ENCODE measurements at places on chromosomes 12 and 14.

DNA sequence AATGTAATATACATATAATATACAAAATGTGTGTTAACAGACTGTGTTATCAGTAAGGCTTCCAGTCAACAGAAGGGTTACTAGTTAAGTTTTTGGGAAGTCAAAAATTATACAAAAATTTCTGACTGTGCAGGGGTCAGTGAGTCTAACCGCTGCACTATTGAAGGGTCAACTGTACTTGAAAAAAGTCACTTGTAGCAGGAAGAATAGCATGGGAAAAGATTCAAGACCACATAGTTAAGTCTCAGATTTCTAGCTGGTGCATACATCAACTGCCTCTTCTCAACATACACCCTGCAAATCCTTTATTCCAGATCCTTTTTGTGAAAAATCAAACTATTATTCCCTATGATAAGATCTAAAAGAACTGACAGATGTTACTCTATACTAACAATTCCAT, 5.9 kb downstream of the EPS8 start:
- no peak for DNase-seq

DNA sequence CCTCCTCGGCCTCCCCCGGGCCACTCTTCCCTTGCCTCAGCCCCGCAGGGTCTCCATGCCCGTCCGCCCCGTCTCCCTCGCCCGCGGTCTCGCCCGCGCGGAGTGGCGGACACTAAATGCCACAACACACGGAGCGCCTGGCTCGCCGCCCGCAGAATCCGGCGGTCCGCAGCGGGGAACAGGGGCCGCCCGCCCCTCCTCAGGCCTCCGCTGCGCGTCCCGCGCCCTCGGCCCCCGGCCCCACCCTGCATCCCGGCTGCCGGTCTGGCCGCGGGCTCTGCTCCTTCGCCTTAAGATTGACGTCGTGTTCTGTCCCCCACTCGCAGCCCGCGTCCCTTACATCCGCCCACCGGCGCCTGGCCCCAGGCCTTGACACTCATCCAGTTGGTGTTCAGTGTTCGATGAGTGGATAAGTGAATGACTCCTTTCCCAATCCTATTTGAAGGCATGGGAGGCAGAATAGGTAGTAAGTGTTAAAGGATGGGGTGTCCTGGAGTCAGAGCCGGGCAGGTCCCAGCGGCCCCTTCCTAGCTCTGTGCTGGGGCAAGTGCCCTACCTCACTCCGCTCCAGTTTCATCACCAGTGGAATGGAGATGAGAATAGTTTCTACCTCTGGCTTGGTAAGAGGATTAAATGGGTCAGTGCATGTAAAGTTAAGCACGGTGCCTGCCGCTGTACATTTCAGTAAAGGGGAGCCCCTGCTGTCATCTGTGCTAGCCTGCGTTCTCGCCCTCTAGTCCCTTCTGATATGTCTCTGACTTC, 622 bp downstream of the TECPR2 start:
- DNase-seq: no peak

DNA sequence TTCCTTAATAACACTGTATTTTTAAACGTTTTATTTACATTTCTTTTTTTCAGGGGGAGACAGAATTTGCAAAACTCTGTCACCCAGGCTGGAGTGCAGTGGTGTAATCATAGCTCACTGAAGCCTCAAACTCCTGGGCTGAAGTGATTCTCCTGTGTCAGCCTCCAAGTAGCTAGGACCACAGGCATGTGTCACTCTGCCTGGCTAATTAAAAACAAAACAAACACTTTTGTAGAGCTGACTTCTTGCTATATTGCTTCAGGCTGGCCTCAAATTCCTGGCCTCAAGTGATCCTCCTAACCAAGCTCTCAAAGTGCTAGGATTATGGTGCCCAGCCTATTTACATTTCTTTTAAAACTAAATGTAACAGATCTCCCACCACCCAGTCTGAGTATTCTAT, 12.7 kb downstream of the CPSF6 start:
- DNase-seq: no peak

DNA sequence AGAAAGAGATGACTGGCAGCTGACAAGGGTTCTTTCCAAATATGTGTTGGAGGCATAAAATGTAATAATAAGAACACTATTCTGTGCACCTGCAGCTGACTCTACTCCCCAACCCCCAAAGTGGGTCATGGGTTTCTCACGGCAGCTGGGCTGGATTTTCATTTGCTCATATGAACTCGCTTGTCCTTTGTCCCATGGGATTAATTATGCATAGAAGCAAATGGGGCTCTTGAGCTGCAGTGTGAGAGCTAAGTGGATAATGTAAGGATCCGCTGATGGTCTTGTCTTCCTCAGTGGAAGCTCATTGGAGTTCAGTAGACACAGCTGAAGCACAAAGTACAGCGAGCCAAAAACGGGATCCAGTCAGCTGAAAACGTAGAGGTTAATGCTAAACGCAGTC, 46.3 kb downstream of the TTC8 start:
- DNase-seq: no peak

DNA sequence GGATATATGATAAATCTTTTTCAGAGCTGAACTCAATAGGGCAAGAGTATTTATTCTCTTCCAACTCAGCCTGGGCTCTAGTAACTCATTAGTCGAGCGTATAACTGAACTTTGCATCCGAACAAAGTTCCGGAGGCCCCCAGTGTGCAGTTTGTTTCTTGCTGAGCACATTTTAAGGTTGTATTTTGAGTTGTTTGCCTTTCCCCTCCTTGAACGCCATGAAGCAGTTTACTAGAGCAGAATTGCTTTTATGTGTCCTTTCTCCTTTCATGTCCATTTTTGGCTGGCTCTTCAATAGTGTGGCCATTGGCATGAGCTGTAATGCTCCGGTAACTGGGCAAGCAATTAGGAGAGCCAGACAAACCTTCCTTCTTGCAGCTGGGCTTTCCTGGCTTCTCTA, 105.3 kb downstream of the WIF1 start:
- no peak for DNase-seq

GRCh38 chr14:94960285-94961001, 190.5 kb upstream of the GSC start:
- no peak for DNase-seq

- DNase-seq: no peak
Observed at GRCh38 chr12:49537231-49537751, 1.5 kb upstream of the KCNH3 start.

DNA sequence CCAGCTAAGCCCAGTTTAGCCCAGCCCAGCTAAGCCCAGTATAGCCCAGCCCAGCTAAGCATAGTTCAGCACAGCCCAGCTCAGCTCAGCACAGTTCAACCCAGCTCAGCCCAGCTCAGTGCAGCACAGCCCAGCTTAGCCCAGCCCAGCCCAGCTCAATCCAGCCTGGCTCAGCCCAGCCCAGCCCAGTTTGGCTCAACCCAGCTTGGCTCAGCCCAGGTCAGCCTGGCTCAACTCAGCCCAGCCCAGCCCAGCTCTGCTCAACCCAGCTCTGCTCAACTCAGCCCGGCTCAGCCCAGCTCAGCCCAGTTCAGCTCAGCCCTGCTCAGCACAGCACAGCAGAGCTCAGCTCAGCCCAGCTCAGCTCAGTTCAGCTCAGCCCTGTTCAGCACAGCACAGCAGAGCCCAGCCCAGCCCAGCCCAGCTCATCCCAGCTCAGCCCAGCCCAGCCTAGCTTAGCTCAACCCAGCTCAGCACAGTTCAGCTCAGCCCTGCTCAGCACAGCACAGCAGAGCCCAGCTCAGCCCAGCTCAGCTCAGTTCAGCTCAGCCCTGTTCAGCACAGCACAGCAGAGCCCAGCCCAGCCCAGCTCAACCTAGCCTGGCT, 330.9 kb downstream of the TMEM121 start:
- DNase-seq: no peak

- no peak for DNase-seq
Observed at GRCh38 chr14:52844262-52845060, 53.1 kb upstream of the GNPNAT1 start.

DNA sequence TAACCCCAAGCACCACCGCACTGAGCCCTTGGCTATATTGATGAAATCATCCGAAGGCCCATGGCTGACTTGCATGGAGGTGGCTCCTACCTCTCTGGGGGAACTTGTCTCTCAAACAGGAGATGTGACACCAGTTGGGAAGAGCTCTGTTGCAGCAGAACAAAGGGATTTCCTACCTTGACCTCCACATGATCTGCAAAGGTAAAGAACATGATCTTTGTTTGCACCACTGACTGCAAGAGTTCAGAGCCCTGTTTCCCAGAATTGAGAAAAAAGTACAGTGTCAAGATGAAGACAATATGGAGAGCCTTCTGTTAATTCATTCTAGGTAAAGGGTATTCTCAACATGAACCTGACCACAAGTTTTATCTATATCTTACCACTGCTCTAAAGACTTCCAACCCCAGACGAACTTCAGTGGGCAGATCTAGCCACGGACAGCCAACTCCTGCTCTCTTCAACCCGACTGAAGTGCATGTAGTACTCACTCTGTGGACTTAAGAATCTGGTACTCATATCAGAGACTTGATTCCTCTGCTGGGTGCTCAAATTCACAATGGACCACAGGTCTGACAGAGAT, 32.1 kb downstream of the ZFYVE26 start:
- DNase-seq: no peak

GRCh38 chr14:50069325-50069724, 47.0 kb downstream of the VCPKMT start:
- no peak for DNase-seq

DNA sequence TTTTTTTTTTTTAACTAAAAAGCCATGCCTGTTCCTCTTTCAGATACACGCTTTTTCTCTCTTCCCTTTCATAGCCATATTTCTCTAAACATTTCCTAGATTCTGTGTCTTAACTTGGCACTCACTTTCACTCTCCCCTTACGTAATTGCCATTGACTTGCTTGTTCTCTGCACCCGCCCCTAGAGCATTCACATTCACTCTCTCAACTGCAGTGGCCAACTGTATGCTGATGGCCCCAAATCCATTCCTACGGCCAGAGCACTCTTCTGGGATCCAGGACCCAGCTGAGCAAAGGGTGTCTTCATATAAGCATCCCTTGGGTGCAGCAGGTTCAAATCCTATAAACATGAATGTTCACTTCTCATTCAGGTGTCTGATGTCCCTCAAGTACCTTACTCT, 59.5 kb downstream of the CKB start:
- no peak for DNase-seq

GRCh38 chr12:32641287-32641901, 37.7 kb upstream of the DNM1L start:
- DNase-seq: no peak

GRCh38 chr14:58946431-58946830, 242.0 kb upstream of the DAAM1 start:
- no peak for DNase-seq

DNA sequence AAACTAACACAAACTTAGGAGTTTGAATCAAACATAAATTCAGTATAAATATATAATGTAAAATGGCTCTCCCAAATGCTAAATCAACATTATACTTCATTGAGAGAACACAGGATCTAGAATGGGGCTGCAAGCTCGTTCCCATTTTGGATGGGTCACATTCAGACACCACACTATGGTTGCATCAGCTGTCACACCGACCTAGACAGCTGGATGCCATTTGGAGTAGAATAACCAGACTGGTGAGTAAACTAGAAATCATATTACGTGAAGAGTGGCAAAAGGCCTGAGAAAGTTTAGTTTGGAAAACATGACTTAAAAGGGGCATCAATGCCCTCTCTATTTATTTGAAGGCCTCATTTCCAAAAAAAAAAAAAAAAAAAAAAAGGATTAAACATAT, 430.4 kb downstream of the NPAS3 start:
- DNase-seq: no peak

GRCh38 chr14:63266106-63266505, 52.6 kb downstream of the GPHB5 start:
- DNase-seq: no peak

DNA sequence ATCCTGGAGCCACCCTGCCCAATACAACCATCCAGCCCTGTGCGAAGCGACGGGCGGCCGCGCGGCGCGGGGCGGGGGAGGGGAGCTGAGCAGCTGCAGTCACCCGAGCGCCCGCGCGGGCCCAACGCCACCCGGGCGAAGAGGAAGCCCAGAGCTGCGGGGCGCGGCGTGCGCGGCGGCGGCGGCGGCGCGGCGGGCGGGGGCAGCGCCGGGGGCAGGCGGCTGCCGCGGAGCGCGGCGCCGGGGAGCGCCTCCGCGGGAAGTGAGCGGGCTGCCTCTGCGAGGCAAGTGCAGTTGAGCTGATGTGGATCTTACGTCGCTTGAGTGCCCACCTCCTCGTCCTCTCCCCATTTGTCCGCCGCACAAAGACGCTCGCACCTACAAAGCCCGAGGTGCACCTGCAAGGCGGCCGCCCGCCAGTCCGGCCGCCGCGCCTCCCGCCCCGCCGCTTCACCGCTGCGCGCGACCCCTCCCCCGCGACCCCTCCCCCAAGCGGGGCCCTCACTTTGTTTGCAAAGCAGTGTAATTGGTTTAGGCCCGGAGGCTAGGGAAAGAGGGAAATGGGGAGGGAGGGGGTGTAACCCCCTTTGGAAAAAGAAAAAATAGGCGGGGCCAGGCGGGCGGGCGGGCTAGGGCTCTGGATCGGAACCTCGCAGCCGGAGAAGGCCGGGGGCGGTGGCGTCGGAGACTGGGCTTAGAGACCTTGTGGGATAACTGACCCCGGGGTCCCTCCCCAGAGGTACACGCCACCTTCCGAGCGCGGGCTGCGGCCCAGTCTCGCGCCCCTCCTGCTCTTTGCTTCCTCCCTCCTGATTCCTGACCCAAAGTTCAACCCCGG, at the start of the genes FOXA1 and TTC6:
FOXA1 (minus strand) TSS at position 279 of the 838 bp plus-strand sequence; CDS start at position 2, 277 bp downstream.
TTC6 (plus strand) TSS at position 659 of the 838 bp plus-strand sequence. CDS start 26,436 bp downstream, outside the sequence.
- DNase-seq: no peak

DNA sequence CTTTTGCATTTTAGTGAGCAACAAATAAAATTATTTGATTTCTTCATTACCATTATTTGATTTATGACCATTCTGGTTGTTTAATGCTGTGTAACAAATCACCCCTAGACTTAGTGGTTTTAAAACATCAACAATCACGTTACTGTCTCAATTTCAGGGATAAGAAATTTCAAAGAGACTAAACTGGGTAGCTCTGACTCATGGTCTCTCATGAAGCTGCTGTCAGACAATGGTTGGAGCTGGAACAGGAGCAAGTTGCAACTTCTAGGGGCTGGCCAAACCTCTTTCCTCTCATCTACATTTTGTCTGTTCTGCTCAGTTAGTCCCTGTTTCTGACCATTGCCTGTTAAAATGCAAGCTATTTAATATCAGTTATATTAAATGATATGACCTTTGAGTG, 517.0 kb downstream of the KCNH5 start:
- no peak for DNase-seq

GRCh38 chr14:72284176-72284575, 351.9 kb downstream of the RGS6 start:
- DNase-seq: no peak

DNA sequence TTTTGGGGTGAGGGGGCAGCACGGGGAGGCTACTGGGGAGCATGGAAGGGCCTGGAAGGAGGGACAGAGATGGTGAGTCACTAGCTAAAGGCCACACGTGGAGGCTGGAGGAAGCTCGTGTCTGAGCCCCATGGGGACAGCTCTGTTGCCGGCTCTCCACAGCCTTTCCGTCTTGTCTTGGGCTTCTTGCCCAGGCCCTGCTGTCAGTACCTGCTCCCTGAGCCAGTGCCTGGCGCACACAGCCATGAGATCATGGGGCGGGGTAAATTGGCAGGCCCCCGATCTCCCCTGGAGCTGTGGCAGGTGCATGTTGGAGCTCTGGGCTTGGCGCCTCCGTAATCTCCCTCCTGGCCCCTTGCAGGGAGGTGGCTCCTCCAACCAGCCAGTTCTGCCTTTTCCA, 16.1 kb upstream of the KRT80 start:
- DNase-seq: no peak

GRCh38 chr12:98538031-98538430, 22.6 kb downstream of the TMPO start:
- DNase-seq: no peak

All from activated naive CD8-positive, alpha-beta T cell treated with anti-CD3 and anti-CD28 coated beads, Interleukin-2, amount 50 U/mL, for 16 hours (primary cell).